ENCODE measurements at places on chromosomes 4 and X. TPM values are rescaled to one million over a fixed set of nuclear protein-coding genes. Genes with fewer than 3 reads are reported as not detected.

The SPINK2 gene
- polyA plus RNA-seq: not detected

The DGAT2L6 gene
- not detected for polyA plus RNA-seq

DNA sequence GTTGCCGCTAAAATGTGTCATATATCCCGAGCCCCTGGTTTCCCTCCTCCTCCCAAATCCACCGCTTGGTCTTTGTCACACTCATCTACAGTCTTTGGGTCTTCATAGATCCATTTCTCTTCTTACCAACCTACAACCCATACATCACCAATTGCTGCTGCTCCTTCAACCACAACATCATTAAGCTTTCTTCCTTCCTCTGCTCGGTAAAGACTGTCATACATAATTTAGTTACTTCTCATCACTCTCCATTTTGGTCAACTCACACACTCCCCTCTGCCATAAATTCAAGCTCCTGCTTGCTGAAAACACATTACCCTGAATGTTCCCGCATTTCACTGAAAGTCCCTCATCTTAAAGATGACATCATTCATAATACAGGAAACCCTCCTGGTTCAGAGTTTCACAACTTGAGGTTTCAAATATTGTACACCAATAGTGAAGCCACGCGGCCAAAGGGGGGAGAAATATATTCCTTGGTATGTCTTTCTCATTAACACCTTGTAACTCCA lies 1.7 kb upstream of the DCTD start:
- no peak for DNase-seq

DNA sequence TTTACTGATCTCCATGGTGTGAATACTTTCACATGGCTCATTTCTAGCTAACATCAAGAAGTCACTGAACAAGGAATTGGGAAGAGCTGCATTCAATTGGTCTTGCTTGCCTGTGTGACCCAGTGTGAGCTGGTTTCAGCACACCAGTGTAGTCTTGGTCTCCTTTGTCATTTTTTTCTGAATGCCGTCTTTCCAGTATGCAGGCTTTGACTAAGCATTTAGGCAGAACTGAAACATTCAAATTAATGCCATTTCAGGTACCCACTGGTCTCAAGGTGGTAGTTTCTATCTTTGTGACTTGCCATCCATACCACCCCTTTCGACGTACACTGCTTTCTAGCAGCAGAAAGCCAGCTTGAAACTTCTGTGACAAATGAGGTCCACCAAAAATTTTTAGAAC lies 550.5 kb upstream of the BOD1L1 start:
- DNase-seq: no peak

- DNase-seq: no peak
These were observed 596.4 kb downstream of the MID1IP1 start for GRCh38 chrX:39397561-39398199.

GRCh38 chr4:96295143-96295741 lies 455.3 kb downstream of the PDHA2 start:
- DNase-seq: no peak

Data from left renal pelvis (tissue), 4 donors.